ENCODE measurements at places on chromosomes 1 and 21. TPM values are rescaled to one million over a fixed set of nuclear protein-coding genes. Genes with fewer than 3 reads are reported as not detected.

The OR2T29 gene
- total RNA-seq: not detected

The AGO4 gene
- 14.0 TPM for total RNA-seq

The PLEKHA6 gene
- total RNA-seq: 2.9 TPM

The WNT3A gene
- total RNA-seq: not detected

The PLA2G2A gene
- not detected for total RNA-seq

The CHI3L2 gene
- total RNA-seq: not detected

The ARTN gene
- total RNA-seq: 0.09 TPM

Data from endothelial cell of coronary artery (primary cell).